Stimulated activated CD8-positive, alpha-beta memory T cell treated with anti-CD3 and anti-CD28 coated beads, Interleukin-7, amount 100 ng/mL, for 48 hours (primary cell): ENCODE measurements at places on chromosomes 4 and X.

- DNase-seq: no peak
Measured at GRCh38 chrX:108299101-108299591, 139.1 kb downstream of the COL4A6 start.

- DNase-seq: no peak
Measured at GRCh38 chr4:123485601-123486000, 89.0 kb downstream of the SPRY1 start.

GRCh38 chr4:183333983-183334382, 11.8 kb upstream of the CLDN24 start:
- no peak for DNase-seq

DNA sequence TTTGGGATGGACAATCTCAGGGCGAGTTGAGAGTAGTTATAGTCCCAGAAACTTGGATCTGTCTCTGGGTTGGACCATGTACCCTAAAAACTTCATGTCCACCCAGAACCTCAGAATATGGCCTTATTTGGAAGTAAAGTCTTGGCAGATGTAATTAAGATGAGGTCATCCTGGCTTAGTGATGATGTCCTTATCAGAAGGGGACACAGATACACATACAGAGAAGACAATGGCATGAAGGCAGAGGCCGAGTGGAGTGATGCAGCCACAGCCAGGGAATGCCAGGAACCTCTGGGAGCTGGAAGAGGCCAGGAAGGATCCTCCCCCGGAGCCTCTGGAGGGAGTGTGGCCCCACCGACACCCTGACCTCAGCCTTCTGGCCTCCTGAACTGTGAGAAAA, 61.2 kb upstream of the STX18 start:
- no peak for DNase-seq

DNA sequence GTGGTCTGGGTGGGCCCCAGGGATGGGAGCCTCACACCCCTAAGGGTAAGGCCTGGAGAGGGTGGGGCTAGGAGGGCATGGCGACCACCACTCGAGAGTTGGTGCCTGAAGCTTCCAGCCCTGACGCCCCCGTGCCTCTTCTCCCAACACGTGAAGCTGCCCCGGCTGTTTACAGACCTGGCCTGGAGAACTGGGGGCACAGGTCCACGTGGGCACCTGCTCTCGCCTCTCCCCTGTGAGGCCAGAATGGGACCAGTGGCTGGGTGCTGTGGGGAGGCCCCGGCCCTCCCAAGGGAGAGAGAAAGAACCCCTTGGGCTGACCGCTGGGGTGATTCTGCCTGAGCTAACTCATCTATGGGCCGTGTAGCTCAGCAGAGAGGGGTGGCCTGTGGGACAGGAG, 15.5 kb downstream of the NAT8L start:
- DNase-seq: no peak

- no peak for DNase-seq
Measured at GRCh38 chrX:40076750-40077575, 20.8 kb downstream of the BCOR start.

DNA sequence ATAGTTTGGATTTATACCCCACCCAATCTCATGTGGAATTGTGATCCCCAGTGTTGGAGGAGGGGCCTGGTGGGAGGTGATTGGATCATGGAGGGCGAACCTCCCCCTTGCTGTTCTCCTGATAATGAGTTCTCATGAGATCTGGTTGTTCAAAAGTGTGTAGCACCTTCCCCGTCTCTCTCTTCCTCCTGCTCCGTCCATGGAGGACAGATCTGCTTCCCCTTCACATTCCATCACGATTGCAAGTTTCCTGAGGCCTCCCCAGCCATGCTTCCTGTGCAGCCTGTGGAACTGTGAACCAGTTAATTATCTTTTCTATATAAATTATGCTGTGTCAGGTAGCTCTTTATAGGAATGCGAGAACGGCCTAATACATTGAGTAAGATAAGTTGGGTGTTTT, 518.8 kb upstream of the LCORL start:
- DNase-seq: no peak

DNA sequence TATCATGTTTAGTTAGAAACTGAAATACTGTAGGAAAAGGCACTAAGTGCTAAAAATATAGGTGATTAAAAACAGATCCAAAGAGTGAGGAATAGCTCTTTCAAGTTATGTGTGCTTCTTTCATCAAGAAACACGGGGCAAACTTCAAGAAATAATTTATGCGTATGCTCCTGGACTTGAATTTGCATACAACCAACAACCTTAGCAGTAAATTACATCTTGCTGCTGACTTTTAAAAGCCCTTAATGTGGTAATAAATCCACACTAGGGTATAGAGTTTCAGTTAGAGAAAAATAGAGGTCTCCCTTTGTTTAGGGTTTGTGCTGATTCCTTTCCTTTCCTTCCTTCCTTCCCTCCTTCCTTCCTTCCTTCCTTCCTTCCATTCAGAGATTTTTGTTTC, 94.5 kb upstream of the GC start:
- no peak for DNase-seq

GRCh38 chr4:100489305-100489704, 28.5 kb downstream of the EMCN start:
- no peak for DNase-seq

DNA sequence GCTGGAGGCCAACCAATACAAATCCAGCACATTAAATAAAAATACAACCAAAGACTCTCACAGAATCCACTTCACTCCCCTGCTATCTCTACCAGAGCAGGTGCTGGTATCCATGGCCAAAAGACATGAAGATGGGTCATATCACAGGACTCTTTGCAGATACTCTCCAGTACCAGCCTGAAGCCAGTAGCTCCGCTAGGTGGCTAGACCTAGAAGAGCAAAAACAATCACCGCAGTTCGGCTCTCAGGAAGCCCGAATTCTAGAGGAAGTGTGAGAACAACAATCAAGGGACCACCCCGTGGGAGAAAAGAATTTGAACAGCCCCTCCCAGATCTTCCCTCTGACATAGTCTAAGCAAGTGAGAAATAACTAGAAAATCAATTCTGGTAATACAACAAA, 20.2 kb downstream of the CLIC2 start:
- DNase-seq: no peak

GRCh38 chr4:16544251-16544721, 318.0 kb upstream of the TAPT1 start:
- no peak for DNase-seq

GRCh38 chrX:2974961-2975360, 31.4 kb upstream of the ARSH start:
- no peak for DNase-seq
